Stimulated activated CD8-positive, alpha-beta memory T cell treated with anti-CD3 and anti-CD28 coated beads, Interleukin-12 subunit alpha, Interleukin-12 subunit beta, amount 100 ng/mL, for 4 hours (primary cell): ENCODE measurements at places on chromosomes 7 and 10.

GRCh38 chr10:52071814-52072213 lies 242.3 kb upstream of the DKK1 start:
- DNase-seq: no peak

DNA sequence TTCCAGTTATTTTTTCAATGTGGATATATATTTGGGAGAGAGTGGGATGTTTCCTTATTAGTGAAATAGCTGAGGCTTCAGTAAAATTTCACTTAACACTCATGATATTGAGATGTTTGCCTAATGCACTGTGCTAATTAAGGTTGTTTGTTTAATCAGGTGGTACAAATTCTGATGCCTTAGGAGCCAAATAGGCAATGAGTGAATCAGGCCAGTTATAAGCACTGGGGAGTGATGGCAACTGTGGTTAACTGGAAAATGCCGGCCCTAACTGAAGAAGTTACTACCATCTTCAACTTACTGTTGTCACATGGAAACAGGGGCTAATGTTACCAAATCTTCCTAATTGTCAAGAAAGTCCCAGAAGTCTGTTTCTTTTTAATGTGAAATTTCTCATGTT lies 32.0 kb downstream of the VCL start:
- no peak for DNase-seq

GRCh38 chr10:110216942-110217661 lies 9.7 kb downstream of the MXI1 start:
- DNase-seq: no peak

DNA sequence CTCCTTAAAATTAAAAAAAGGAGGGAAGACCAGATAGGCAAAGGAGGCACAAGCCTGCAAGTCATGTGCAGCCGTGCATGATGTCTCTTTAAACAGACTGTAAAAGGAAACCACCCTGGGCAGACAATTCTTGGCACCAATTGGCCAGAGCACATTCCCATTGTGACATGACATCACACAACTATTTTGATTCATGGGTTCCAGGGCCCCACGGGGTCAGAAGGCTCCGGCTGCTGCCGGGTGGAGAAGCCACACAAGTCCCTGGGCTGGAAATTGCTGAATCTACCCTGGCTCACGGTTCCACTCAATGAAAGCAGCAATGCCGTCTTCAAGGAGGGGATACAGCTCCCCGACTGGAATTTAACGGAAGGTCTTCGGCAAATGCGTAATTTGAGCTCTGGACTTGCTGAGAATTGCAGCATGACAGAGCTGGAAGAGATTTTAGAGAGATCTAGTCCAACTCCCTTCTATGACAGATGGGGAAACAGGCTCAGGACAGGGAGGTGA lies 140.5 kb downstream of the PRKAG2 start:
- DNase-seq: no peak

- no peak for DNase-seq
Observed at GRCh38 chr10:9898633-9899395, 1118.9 kb upstream of the CELF2 start.

DNA sequence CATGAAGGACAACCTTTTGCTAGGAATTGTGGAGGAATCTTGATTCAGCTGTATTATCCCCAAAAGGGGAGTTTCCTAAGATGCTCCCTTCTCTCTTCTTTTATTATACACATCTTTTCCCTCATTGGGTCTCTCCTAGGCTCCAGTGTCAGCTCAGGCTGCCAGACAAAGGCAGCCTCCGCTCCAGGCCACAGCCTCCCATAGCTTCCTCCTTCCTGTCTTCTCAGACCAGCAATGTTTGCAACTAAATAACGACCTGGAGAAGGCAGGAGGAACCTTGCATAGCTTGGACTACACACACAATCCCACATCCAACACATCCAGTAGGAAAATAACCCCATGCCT lies 12.3 kb downstream of the SFXN3 start:
- DNase-seq: no peak

DNA sequence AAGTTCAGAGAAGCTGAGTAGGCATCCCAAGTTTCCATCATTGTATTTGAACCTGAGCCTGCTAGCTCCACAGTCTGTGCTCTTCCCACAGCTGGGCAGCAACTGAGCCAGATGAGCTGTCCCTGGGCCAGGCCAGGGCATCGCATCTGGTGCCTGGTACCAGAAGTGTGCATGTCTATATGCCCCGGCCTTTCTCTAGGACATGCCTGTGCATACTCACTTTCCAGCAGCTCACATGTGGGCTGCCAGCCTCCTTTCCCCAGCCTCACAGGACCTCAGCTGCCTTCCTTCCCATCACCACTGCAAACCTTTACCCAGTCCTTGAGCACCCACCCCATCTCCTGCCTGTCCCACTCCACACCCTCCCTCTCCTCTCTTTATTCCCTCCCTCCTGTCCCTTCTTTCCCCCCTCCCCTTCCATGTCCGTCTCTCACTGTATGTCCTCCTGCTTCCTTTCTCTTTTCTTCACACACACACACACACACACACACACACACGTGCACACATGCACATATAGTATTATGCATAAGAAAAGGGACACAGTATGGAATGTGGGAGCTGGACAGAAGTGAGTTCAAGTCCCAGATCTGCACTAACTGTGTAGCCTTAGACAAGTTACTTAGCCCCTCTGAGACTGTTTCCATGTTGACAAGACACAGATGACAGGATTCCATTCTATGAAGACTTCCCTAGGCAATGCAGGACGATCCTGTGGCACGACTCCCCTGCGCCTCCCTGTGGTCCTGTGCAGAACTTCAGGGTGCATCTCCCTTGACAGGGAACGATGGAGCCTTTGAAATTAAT lies 10.9 kb downstream of the CDHR1 start:
- DNase-seq: peak; percentile 37

- no peak for DNase-seq
Observed at GRCh38 chr7:17608114-17608833, 309.8 kb downstream of the AHR start.

DNA sequence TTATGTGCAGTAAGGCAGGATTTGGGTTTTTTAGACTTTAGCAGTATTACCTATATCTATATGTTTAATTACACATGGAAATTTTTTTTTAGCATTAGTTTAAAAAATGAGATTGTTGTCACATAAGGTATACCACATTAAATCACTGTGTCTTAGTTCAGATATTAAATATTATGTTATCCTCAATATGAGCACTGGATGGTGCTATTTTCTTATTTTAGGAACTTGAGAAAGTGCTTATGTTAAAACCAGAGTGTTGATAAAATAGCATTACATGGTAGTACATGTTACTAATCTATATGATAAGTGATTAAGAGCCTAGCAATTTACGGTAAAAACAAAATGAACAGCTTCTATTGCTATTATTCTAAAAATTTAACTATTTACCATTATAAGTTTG lies 28.8 kb downstream of the MIOS start:
- no peak for DNase-seq

DNA sequence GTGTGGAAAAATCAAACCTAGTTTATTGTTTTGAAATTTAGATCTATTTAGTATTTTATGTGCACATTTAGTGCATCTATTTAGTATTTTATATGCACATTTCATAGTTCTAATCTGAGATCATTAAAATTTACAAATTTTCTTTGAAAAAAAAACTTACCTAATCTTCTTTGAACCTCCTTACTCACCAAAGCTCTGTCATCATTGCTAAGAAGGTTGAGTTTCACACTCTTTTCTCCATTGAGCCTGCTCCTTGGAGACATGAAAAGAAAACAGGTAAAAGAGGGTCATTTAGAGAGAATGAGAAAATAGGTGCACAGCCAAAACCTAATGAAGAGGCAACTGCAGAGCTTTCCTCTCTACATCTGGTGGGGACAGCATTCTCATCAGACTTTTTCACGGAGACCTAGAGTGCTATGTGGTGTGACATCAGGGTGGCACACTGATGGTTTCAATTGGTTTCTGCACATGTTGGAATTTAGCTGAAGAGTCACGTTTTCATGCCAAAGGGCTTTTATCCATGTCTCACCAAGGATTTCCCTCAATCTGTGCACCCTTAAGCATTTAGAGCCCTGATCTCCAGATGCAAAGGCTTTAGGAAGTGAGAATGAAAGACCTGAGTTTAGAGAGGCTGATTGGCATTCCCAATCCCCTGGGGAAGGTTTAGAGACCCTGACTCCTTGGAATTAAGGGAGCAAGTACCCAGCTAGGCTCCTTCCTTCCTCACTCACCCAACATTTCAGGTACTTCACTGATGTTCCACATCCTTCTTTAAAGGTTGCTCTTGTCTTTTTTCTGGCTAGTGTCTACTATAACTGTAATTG lies 89.2 kb upstream of the CAPZA2 start:
- DNase-seq: no peak

- DNase-seq: no peak
Observed at GRCh38 chr10:101065481-101066145, 3.8 kb downstream of the KAZALD1 start.

DNA sequence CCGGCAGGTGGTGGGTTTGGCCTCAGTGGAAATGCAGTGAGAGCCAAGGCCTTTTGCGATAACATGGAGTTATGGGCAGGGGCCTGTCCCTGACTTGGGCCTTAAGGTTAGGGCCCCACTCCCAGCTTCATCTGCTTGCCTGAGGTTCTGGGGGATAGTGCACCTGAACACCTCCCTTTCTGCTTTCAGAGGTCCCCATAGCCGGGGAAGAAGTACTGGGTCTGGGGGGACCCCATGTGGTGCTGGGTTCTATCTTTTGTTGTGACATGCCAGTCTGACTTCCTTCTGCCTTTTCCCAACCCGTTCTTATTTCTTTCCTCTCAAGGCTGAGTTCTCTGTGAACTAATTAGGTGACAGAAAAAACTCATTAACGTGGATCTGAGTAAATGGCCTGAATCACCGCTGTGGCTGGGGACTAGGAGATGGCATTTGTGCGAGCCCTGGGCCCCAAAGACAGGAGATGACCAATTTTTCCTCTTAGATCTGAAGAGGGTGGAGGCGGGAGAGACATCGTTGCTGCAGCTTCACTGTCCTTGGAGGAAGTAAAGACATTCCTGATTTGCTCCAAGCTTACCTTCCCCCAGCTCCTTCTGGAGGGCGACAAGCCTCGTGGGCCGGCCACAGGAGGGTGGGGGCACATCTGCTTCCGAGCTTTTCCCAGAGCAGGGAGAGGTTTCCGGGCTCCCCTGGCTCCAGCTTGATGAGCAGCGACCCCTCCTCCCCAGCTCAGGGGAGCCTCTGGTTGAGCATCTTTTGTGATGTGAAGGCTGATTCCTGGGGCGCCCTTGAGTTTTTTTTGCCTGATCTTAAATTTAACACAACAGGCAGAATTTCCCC lies 2.0 kb downstream of the AGAP3 start:
- DNase-seq: no peak

GRCh38 chr10:10917031-10917430 lies 100.6 kb upstream of the CELF2 start:
- no peak for DNase-seq

- DNase-seq: no peak
Observed at GRCh38 chr7:672891-673290, 53.6 kb upstream of the DNAAF5 start.

- DNase-seq: no peak
Observed at GRCh38 chr10:102799691-102800471, 37.3 kb downstream of the CYP17A1 start.

DNA sequence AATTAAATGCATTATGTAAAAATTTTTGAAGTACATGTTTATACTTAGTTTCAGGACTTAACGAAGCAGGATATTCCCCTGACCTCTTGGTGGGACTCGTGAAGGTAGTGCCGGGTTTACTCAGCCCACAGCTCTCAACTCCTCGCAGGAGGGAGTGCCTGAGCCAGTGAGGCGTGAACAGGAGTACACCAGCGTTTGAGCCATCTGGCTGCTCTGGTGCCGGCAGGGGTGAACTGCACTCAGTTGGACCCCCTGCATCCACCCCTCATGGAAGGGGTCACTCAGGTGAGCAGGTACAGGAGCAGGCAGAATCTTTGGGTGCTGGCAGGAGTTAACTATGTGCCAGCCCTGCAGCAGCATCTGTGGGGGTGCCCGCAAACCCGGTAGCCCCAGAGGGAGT lies 625.1 kb upstream of the PCDH15 start:
- DNase-seq: no peak

DNA sequence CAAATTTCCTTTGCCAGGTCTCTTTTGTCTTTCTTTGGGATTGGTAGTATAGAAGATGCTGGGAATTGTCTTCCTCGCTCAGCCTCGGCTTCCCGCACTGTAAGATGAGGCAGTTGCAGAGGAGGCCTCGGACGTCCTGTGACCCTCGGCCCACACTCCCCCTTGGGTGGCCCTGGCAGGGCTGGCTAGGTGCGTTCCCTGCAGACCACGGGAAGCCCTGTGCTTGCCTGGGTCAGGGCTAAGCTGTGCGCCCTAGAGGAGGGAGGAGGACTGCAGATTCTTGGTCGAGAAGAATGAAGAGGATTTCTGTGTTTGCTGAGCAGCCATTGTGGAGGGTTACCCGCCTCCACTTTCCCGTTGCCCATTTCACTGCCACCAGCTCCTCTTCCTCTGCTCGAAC lies 42.8 kb downstream of the WIPI2 start:
- no peak for DNase-seq

DNA sequence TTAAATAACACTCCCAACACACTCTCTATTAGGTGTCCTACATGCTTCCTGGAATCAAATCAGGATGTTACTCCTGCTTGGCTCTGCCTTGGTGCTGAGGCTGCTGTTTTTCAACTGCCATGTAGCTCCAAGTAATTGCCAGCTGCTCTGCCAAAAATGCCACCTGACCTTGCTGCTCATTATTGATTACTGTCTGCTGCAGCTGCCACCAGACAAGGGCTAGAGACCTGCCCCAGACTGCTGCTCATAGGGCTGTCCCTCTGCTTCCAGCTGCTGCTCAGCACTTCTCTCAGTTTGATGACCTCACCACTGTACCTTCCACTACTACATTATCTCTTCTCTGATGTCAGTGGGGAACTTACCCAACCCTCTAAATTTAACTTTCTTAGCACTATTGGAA lies 102.5 kb downstream of the PCLO start:
- no peak for DNase-seq

DNA sequence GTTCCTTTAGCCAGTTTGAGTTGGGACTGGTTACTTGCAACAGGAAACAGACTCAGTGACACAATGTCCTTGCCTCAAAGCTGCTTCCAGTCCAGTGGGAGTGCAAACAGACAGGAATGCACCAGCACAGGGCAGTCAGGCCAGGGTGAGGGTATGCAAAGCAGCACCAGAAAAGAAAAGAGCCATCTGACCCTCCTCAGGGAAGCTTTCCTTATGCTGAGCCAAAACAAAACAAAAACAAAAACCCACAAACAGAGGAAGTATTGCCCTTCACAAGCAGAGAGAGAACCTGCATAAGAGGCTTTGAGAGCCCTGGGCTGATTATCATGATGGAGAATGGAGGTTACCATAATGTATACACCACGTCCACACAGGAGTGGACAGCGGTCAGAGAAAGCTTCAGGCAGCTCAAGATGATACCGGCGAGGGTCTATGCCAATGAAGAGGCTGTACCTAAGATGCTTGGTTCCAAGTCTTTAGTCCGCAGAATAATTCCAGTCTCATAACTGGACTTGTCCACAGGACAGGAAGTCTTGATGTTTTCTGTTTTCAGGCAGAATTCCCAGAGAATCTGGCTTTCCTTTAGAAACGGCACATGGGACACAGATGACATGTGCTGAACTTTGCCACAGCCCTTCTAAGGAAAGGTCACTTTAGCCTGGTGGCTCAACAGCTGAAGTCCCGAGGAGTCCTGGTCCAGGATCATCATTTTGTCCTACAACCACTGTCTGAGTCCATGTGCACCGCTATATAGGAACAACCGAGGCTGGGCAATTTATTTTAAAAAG lies 263.3 kb downstream of the TNS3 start:
- no peak for DNase-seq

- DNase-seq: peak; percentile 55
Observed at GRCh38 chr7:36723951-36724664, at the start of gene AOAH. Gene AOAH (minus strand): TSS chr7:36724494. CDS start chr7:36724148, 346 bp downstream.

- no peak for DNase-seq
Observed at GRCh38 chr7:98831641-98832221, 38.1 kb downstream of the TMEM130 start.

- DNase-seq: no peak
Observed at GRCh38 chr7:48962821-48963505, 38.6 kb downstream of the CDC14C start.
